ENCODE measurements at places on chromosomes 2 and 18.

- DNase-seq: no peak
These were observed 44.9 kb downstream of the SOCS6 start for GRCh38 chr18:70333757-70334156.

GRCh38 chr2:200619279-200619678, 33.5 kb downstream of the AOX1 start:
- DNase-seq: no peak

DNA sequence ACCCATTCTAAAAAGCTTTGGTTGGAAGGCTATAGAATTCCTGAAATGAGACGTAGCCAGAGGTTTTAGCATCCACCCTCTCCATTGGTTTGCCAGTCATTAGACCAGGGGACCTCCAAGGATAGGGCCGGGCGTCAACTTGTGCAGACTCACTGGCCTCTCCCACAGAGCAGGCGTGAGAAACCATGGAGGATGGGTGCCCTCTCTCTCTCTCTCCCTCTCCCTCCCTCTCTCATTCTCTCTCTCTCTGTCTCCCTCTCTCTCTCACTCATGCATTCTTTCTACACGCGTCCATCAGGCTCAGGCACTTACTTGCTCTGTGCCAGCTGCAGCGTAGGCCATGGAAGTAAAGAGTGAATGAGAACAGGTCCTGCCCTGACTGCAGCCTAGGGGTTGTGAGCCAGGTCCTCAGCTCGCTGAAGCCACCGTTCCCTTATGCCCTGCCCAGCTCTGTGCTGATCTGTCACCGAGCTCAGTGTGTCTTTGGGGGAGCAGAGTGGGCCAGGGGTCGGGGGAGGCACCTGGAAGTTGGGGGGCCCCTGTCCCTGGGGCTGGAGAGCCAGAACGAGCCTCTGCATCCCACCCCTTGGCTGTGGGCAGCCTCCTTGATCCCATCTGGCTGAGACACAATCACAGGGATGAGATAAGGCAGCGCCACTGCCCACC, 304.4 kb upstream of the HS6ST1 start:
- no peak for DNase-seq

DNA sequence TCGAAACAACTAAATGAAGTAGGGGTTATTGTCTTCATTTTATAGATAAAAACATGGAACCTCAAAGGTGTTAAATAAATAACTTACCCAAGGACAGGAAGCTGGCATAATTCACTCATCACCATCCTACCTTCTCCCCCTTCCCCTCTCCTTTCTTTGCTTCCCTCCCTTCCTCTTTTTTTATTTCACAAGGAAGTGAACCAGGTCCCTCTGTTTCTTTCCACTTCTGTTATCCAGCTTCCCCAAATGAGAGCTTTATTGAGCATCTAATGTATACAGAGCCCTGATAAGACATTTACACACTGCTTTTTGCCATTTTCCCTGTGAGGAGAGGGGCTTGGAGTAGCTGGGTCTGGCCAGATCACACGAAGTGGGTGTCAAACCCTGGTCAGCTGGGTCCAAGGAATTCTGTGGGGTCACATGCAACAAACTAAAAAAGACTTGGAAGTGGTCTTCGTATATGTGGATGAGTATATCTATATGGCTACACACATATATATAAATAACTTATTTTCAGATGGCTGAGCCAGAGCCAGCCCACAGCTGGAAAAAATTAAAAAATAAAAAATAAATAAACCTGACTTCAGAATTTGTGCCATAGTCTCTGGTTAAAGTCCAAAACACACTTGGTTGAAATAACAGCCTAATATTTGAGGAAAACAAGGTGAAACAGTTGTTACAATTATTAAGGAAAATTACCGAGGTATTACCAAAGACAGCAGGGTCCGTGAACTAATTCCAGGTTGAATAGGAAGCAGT, 49.3 kb upstream of the FOSL2 start:
- DNase-seq: no peak

DNA sequence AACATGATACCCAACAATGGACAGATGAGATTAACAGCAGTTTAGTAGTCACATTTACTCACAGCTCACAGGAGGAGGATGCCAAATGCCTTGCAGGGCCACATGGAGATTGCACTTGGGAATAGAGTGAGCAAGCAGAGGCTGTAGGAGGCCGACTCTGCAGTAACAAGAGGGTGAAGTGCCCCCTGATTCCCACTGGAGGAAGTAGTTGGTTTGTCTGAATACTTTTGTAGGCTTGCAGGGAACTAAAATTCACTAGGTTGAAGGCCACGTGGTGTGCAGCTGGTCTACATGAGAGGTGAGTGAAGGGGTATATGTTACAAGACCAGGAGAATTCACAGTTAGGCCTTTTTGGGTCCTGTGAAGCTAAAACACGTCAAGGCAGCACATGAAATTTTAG, 419.3 kb upstream of the TNP1 start:
- DNase-seq: no peak

- DNase-seq: no peak
These were observed 22.8 kb downstream of the SNORC start for GRCh38 chr2:232892843-232893242.

- no peak for DNase-seq
These were observed 541.2 kb downstream of the NUP35 start for GRCh38 chr2:183665425-183665824.

- no peak for DNase-seq
These were observed 157.2 kb upstream of the SLC1A4 start for GRCh38 chr2:64831977-64832328.

- peak; percentile 75 for DNase-seq
These were observed 459.5 kb downstream of the DLGAP1 start for GRCh38 chr18:3995476-3996102.

DNA sequence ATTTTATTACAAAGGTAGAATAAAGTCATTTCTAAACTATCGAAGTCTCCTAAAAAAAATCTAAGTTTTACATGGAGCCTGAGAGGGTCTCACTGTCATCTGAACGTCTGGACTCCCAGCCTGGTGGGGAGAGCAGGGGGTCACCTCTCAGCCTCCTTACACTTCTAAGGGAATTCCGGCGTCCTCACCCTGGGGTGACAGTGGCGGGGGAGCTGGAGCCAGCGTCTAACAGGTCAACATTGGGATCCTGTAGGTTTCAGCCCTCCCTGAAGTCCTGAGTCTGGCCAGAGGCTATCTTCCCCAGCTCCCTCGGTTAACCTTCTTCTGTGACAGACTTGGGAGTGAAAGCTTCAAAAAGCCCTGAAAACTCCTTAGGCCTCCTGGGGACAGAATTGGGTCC, 34.6 kb upstream of the GLI2 start:
- DNase-seq: no peak

DNA sequence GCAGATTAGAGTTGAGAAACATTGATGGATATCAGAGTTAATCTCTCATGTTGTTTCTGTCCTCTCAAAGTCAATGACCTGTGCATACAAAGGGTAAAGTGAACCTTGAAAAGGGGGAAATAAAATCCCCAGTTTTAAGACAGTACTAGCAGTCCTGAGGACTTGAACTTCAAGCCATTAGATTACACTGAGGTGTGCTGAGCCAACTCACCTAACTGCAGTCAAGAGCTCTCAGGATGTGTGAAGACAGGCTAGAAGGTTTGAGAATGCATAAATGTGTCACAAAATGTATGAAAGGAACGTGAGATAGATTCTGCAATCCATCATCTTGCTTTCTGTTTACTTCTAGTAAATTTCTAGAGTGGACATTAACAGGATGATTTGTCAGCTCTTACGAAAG, 35.5 kb downstream of the DOCK10 start:
- no peak for DNase-seq

GRCh38 chr2:28906376-28906775, 11.9 kb downstream of the WDR43 start:
- DNase-seq: no peak

DNA sequence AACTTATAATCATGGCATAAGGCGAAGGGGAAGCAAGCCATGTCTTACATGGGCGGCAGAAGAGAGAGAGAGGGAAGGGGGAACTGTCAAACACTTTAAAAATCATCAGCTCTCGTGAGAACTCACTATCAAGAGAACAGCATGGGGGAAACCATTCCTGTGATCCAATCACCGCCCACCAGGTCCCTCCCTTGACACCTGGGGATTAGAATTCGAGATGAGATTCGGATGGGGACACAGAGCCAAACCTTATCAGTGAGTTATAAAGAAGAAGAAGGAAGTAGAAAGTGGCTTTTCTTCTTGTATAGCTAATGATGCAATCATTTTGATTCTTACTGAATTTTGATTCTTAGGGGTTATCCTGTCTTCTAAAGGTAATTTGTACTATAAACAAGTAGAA, 51.4 kb downstream of the SMCHD1 start:
- DNase-seq: no peak

DNA sequence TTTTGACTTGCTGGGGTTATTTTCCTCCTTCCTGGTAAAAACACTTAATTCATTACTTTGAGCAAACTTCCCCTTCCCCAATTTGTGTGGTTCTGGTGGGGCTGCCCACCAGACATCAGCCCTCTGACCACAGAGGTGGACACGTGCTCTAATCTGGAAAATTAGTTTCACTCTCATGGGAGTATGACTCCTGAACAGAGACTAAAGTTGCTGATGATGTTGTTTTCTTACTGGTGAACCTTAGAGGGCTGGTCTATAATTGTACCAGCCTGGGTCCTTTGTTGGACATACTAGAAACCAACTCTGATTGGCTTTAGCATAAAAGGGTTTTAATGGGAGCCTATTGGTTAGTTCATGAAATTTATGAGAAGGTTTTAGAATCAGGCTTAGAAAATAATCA, 54.1 kb upstream of the ACYP2 start:
- peak; percentile 61 for DNase-seq
